ENCODE measurements at places on chromosomes 4 and X.

- DNase-seq: no peak
These were observed 98.0 kb downstream of the MAML3 start for GRCh38 chr4:140056015-140056414.

GRCh38 chr4:121370729-121371325, 10.0 kb downstream of the QRFPR start:
- no peak for DNase-seq

GRCh38 chrX:43448688-43449087, 207.4 kb upstream of the MAOA start:
- DNase-seq: no peak

GRCh38 chr4:158217763-158218162, 7.5 kb downstream of the TMEM144 start:
- no peak for DNase-seq

DNA sequence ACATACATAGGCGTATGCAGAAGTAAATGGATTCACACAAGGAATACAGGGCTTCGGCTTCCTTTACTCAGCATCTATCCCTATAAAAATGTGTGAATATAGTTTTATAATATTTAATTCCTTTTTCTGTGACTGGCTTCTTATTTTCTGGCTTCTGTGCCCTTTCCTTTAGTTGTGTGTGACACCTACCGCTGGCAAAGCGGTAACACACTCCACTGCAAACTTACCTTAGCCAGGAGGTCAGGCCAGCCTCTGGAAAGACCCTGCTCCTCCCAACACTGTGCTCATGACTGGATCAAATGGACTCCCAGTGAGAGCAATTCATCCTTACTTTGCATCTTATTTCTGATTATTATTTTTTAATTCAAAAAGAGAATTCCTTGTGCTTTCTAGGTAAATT, 244.2 kb downstream of the ANK2 start:
- DNase-seq: no peak

DNA sequence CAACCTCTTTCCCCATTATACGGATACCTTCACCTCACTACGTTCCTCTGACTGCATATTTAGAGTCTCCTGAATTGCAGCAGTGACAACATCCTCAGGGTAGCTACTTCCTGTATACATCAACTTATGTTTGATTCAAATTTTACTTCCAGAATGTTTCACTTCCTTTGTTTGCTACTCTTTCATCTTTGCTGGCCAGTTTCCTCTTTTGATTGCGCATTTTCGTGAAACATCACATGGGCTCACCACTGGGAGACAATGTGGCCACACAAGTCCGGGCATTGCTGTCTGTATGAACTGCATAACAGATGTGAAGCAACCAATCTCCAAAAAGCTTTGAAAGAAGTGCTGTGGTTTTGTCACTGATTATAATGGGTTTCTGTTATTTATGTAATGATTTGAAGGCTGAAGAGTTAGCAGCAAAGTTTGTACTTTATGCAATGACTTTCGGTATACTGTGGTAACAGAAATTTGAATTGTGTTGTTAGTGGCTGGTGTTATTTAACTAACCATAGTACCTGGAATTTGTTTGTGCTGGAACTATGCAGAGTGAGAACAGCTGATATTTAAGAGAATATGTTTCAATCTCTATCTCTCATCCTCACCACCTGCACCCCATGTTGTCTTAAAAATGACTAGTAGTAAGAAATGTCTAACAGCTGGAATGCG, 7.4 kb downstream of the SNCA start:
- no peak for DNase-seq

- DNase-seq: no peak
These were observed 164.0 kb upstream of the BCOR start for GRCh38 chrX:40261833-40262156.

DNA sequence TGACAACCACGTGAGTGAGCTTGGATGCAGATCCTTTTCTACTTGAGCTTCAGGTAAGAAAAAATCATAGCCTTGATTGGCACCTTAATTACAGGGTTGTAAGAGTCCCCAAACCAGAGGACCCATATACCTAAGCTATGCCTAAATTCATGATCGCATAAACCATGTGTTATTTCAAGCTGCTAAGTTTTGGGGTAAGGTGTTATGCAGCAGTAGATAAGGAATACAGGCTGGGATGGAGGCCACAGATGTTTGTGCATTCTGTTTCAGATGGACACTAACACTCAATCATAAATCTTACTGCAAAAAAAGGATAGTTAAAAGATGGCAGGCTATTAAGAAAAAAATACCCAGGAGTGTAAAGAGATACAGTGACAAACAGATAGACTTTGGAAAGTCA, 112.3 kb downstream of the ASB9 start:
- no peak for DNase-seq

GRCh38 chrX:20500949-20501348, 234.2 kb upstream of the RPS6KA3 start:
- no peak for DNase-seq

DNA sequence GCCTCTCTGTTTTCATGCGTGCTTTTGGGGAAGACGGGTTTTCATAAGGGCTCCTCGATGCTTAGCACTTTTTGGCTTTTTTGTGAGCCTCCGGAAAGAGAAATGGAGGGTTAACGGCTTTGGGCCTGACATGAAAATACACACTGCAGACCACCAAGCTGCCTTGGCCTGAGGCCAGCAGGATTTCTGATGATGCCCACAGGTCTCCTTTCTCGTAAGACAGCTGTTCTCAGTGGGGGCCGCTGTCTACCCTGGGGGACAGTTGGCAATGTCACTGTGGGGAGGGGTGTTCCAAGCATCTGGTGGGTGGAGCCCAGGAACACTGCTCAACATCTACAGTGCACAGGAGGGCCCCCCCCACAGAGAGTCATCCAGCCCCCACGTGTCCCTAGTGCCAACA, 29.4 kb upstream of the CLDN34 start:
- DNase-seq: no peak

- no peak for DNase-seq
These were observed 1.8 kb upstream of the KLHL4 start for GRCh38 chrX:87515836-87516235.

DNA sequence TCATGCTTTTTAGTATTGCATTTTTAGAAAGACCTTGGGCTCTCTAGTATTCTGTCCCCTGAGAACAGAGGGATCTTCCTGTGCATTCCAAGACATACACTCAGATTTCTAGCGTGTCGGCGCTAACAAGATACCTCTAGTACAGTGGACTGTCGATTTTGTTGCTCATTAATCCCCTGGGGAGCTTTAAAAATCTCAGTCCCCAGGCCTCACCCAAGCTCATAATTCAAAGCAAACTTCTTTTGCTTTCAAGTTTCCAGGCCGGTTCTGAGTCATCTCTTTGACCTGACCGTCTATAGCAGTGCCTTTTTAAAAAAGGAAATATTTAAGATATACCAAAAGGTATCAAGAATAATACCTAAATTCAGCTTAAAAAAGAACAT, 137.0 kb downstream of the AMMECR1 start:
- DNase-seq: no peak

DNA sequence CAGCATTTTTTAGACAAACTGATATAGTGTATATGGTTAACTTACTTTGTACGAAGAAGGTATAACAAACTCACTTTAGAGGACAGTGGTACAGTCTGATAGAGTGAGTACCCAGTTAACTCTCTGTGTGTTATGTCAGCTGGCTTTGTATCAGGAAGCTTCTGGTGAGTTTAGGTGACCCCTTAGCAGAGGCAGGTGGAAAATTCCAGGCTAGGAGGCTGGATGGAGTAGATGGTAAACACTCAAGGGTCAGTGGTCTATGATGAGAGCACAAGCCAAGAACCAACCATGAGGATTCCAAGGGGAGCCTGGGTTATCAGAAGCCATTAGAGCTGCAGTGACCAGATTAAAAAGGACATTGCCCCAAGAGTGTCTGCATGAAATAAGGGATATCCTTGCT, 227.3 kb upstream of the CENPE start:
- no peak for DNase-seq

- no peak for DNase-seq
These were observed 295.9 kb downstream of the KCNIP4 start for GRCh38 chr4:21652508-21653231.

DNA sequence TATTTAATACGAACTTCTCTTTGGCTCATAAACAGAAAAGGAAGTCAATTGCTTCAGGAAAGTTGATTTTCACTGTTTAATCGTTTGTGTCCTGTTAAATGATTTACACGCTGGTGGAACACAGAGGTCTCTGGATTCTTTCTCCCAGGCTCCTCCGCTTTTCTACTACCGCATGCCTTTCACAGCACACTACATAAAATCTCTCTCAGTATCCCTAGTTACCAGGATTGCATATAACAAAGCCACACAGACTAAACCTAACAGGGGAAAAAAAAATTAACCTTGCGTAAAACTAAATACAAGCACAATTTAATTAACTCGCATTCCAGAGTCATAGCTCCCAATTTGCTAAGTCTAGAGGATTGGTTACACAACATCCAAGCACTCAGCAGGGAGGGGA, 133.9 kb downstream of the CORIN start:
- DNase-seq: no peak

GRCh38 chr4:3203971-3204431, 45.0 kb upstream of the MSANTD1 start:
- DNase-seq: no peak
